ENCODE measurements at places on chromosomes 2 and 18. TPM values are rescaled to one million over a fixed set of nuclear protein-coding genes. Genes with fewer than 3 reads are reported as not detected.

The CKAP2L gene
- 7.0 TPM for total RNA-seq

The SLC35G4 gene
- not detected for total RNA-seq

The GCG gene
- total RNA-seq: not detected

The NOTO gene
- not detected for total RNA-seq

The TEKT4 gene
- 0.27 TPM for total RNA-seq
